ENCODE measurements at places on chromosomes 7 and 10. TPM values are rescaled to one million over a fixed set of nuclear protein-coding genes. Genes with fewer than 3 reads are reported as not detected.

DNA sequence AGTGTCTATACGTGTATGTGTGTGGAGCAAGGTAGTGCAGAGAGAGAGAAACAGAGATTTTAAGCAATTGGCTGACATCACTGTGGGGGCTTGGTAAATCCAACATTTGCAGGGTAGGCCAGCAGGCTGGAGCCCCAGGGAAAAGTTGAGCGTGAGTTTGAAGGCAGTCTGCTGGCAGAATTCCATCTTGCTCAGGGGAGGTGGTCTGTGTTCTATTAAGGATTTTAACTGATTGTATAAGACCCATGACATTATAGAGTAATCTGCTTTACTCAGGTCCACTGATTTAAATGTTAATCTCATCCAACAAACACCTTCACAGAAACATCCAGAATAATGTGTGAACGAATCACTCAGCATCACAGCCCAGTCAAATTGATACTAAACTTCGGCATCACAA, 912.9 kb downstream of the GRM8 start:
- no peak for DNase-seq

DNA sequence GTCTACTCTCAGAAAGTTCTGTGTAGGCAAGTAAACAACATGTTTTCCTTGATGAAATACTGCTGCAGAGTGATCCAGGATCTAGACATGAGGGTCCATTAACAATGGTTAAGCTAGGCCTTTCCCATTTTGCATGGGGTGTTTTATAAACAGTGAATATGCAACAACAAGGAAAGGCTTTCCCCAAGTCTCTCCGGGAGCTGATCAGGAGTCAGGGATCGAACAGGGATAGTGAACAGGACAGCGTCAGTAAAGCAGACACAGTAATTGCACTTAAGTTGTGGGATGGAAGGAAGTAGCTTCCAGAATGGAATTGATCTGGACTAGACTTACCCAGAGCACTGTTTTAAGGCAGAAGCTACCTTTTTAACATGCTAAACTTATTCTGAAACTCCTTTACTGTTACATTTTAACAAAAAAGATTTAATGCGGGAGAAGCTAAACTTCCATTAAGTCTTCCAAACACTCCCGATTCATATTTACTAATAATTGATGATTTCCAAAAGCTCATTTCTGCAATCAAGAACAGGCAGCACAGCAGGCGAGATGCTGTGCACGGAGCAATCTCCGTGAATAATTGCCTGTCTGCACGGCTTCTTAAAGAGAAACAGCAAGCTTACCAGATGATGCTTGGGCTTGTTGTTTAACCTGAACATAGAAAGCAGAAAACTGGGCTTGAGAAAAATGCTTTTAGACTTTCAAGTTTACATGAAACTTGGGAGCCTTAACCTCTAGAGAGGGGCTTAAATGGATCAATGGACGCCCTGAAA, 50.3 kb upstream of the DOCK1 start:
- DNase-seq, result no peak

- DNase-seq, result no peak
Observed at GRCh38 chr7:89073776-89074175, 278.2 kb upstream of the TEX47 start.

Gene GSTO2
- polyA plus RNA-seq, result 1.1 TPM

Gene PRRT4
- 32.9 TPM for polyA plus RNA-seq

Gene KIAA1217
- 41.8 TPM for polyA plus RNA-seq

Gene TDRD1
- polyA plus RNA-seq, result 0.13 TPM

Data from hindlimb muscle (tissue), 1 donor.